ENCODE measurements at places on chromosomes 2 and 18.

DNA sequence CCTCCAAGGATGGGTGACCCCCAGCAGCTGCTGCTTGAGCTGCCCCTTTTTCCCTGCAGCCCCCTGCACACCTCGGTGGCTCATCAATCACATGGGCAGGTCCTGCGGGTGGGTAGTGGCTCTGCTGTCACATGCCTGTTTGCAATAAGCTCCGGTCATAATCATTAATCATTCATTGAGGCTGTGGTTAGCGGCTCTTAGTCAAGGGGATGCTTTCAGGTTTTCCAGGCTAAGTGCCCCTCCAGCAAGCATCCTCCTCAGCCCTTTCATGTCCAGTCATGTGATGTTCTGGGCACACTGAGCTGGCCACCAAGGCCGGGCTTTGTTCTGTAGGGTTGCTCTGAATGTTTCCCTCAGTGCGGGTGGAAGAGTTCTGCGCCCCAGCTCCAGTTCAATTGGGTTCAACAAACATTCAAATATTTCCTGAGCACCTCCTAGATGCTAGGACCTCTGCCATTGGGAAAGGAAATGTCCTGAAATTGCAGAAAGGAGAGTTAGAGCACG, 96.4 kb upstream of the LDAH start:
- H3K27me3 ChIP-seq = no peaks in the 10 kb centered on the region
- no peak for DNase-seq
- no peaks in the 10 kb centered on the region for H3K4me1 ChIP-seq
- H3K36me3 ChIP-seq = no peaks in the 10 kb centered on the region
- no peak overlapping the region for H3K27ac ChIP-seq

DNA sequence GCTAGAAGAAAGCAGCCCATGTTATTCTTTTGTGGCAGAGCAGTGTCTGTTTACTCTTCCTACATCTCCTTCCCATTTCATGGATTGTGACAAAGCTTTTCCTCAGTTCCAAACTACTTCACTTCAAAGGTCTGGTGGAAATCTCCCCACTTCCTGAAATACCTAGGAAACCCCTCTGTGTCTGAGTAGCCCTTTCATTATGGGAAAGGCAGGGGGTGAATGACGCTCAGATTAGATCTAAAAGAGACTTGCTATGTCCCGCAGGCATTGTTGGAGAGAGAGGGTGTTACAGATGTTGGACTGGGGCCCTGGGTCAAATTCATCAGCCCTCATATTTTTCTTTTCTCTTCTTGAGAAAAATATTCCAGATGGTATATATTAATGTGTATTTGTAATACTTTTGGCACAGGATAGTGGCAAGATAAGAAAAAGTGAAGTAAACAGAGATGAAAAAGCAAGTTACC, 675.0 kb downstream of the IRS1 start:
- H3K36me3 ChIP-seq = no peaks in the 10 kb centered on the region
- no peak for DNase-seq
- H3K27ac ChIP-seq = no peak overlapping the region

DNA sequence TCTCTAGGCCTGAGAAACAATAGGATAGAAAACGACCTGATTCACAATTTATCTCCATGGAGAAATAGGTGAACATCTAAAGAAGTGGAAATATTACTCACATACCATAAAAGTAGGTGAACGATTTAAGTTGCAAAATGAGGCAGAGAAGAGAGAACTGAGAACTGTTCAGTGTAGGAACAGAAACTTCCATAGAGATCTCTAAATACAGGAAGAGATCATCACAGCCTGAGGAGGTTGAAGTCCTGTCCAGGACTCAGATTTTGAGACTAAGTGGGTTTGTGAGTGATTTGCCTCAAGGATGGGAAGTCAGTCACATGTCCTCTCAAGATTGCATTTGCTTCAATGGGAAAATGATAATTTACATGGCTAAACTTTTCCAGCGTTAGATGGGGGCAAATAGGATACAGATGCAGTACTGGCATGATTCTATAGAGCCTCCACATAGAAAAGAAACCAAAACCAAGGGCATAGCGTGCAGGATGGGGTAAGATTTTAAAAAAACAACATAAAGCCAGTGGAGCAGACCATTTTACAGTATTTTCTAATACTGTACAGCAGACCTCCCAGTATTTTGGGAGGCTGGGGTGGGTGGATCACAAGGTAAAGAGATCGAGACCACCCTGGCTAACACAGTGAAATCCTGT, 68.8 kb downstream of the MEP1B start:
- H3K27me3 ChIP-seq = no peaks in the 10 kb centered on the region
- no peaks in the 10 kb centered on the region for H3K36me3 ChIP-seq
- H3K27ac ChIP-seq = no peak overlapping the region
- no peak overlapping the region for H3K4me3 ChIP-seq
- DNase-seq = no peak

DNA sequence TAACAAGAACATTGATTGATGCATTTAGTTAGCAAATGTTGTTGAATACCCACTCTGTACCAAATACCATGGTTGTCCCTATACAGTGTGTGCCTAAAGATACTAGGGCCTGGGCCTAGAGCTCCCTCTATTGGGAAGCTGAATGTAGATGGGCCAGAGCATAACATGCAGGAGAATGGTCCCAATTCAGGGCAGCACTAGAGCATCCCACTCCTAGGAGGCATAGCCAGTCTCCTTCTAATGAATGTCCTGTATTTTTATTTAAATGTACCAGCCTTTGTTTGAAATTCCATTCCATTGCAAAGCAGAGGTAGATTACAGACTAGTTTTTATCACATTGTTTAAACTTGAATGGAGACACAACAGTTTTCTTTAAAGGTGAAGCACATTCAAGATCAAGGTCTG, 90.6 kb downstream of the FEZ2 start:
- no peaks in the 10 kb centered on the region for H3K4me1 ChIP-seq
- no peak overlapping the region for H3K27ac ChIP-seq
- H3K4me3 ChIP-seq = no peak overlapping the region

DNA sequence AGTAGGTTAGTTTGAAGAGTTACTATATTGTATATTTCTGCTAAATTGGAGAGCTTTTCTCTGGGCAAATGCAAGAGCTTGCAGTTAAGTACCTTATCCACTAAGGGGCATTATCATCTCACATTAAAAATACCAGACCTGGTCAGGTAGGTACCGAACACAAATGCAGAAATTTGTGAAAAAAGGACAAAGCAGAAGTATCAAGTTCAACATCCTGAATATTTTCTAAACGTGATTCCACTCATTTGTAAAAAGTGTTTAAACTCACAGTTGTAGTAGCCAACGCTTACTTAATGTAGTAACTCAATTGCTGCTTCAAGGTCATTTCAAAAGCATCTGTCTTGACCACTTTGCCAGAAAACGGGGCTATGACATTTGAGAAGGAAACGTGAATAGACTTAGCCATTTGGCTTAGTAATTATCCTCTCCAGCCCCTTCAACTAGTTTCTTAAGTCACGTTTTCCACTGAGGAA, 52.1 kb downstream of the CYRIA start:
- no peak overlapping the region for H3K27ac ChIP-seq
- no peak overlapping the region for H3K4me3 ChIP-seq
- peaks cover 46% of the 10 kb centered on the region for H3K36me3 ChIP-seq

DNA sequence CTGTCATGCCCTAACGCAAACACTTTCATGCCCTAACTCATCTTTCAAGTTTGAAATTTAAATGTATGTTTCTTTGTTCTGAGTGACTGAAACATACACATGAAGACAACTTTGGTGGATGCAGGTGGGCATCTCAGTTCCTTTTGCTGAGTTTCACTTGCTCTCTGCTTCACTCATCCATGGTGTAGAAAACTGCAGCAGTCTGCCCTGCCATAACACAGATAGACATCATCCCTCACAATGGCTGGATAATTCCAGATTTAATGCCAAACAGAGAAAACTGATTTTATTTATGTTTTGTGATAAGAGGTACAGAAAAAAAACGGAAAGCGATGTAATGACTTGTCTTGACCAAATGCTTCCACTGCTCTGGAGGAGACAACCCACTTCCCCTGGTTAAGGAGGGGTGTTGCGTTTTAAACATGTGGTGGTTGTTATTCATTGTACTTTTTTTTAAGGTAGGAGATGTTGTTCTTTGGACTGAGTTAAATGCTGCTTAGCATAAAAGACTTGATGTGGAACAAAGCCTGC, 70.4 kb downstream of the RHBDD1 start:
- H3K27me3 ChIP-seq = no peaks in the 10 kb centered on the region
- peaks cover 25% of the 10 kb centered on the region for H3K4me1 ChIP-seq
- peak overlapping the region; percentile 50 for H3K27ac ChIP-seq
- H3K4me3 ChIP-seq = no peak overlapping the region

DNA sequence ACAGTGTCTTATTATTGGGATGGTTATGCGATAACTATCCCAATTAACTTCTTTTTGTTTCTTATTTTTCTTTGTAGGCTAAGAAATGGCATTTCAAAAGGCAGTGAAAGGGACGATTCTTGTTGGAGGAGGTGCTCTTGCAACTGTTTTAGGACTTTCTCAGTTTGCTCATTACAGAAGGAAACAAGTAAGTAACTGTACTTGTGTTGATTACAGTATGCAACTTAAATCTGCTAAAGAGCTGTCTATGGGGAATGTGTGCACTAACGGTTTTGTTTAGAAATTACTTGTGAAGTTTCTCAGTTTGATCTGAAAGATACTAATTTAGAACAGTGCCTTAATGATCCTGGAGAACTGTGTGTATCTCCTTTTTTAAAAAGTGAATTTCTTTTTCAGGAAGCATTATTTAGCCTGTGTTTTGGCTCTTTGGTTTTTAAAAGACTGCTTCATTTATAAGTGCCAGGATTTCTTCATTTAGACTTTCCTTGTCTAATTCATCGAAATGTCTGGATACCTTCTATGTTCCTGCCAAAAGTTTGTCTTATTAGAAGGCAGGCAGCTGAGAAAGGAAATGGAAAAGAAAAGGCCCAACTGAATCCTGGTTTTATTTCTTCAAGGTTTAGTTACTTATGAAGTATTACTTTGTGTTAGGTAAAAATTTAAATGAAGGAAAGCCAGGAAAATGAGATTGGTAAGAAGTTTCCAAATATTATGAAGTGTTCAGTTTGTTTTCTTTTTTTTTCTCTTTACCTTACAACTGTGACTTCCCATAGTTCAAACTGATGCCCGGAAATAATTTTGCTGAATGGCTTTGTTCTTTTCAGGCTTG, 40.1 kb downstream of the GPD2 start:
- no peak for DNase-seq
- H3K4me1 ChIP-seq = peaks cover 20% of the 10 kb centered on the region
- H3K4me3 ChIP-seq = no peak overlapping the region
- no peaks in the 10 kb centered on the region for H3K27me3 ChIP-seq
- H3K27ac ChIP-seq = no peak overlapping the region

GRCh38 chr2:238160206-238161129, 1.7 kb downstream of the ERFE start:
- no peak overlapping the region for H3K4me3 ChIP-seq
- peaks cover 11% of the 10 kb centered on the region for H3K27me3 ChIP-seq
- H3K36me3 ChIP-seq = no peaks in the 10 kb centered on the region

- H3K27me3 ChIP-seq = no peaks in the 10 kb centered on the region
- DNase-seq = peak; percentile 29
- H3K27ac ChIP-seq = peak overlapping the region; percentile 52
- no peaks in the 10 kb centered on the region for H3K36me3 ChIP-seq
- H3K4me1 ChIP-seq = peaks cover 15% of the 10 kb centered on the region
- H3K4me3 ChIP-seq = peak overlapping the region; percentile 69
Observed at GRCh38 chr18:35581898-35582641, 530 bp downstream of the GALNT1 start.

DNA sequence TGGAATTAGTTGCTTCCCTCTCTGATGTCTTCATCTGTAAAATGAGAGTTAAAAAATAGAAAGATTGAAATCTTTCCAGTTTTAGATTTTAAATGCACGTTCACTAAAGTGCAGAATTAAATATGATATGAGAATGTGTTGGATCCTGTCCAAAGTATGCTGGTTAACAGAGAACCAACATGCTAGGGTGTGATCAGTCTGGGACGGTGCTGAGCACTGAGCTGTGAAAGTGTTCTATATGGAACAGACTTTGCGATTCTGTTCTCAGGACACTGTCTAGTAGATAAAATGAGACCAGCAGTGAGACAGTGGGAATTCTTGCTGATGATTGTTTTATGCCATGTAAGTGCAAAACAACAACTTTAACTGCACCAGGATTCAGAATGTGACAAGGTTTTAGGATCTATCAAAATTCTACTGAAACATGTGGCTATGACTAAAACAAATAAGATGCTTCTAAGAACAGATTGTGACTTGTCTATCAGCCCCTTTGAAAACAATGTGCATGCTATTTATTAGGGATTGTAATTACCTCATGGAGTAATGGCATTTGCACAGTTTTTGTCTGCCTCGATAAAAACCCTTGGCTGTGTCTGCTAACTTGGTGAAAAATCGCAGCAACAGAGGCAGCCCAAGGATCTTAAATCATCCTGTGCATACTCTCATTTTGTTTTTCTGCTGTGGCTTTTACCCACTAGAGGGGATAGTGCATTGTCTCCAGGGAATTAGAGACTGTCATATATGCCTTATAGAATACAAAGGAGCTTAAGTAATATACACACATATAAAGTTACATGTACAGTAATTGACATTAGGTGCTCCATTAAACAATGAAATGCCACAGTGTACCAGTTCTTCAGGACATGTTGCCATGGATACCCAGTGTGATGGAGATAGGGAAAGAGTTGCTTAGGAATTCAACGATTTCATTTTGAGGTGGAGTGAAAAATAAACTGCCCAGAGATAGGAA, 55.1 kb downstream of the MAP3K20 start:
- no peaks in the 10 kb centered on the region for H3K36me3 ChIP-seq
- H3K27me3 ChIP-seq = no peaks in the 10 kb centered on the region
- H3K4me1 ChIP-seq = peaks cover 6% of the 10 kb centered on the region
- no peak overlapping the region for H3K27ac ChIP-seq

DNA sequence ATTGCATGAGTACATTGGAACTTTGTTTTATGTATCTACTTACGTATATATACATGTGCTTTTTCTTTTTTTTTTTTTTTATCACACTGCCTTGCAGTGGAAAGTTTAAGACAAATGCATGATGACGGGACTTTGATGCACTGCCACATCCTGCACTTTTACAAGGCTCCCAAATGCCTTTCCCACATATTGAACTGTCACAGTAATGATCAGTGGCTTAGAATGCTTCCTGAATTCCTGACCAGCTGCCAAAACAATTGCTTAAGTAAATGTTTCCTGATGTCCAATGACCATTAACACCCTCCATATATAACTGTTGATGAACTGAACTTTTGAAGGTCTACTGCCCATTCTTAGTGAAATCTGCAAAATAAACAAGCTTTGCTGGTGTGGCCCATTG, 60.2 kb downstream of the LYPD6B start:
- H3K27ac ChIP-seq = no peak overlapping the region
- no peak for DNase-seq
- H3K27me3 ChIP-seq = no peaks in the 10 kb centered on the region
- H3K4me3 ChIP-seq = no peak overlapping the region

- no peak for DNase-seq
- H3K4me3 ChIP-seq = peak overlapping the region; percentile 80
- peaks cover 14% of the 10 kb centered on the region for H3K4me1 ChIP-seq
- no peaks in the 10 kb centered on the region for H3K27me3 ChIP-seq
- peak overlapping the region; percentile 26 for H3K27ac ChIP-seq
Observed at GRCh38 chr2:61535449-61535848, 2.7 kb downstream of the XPO1 start.

- H3K4me1 ChIP-seq = peaks cover 71% of the 10 kb centered on the region
- H3K27ac ChIP-seq = peak overlapping the region; percentile 52
- no peak overlapping the region for H3K4me3 ChIP-seq
- peaks cover 21% of the 10 kb centered on the region for H3K36me3 ChIP-seq
- H3K27me3 ChIP-seq = no peaks in the 10 kb centered on the region
Observed at GRCh38 chr2:231523451-231524285, 6.6 kb downstream of the NMUR1 start.

- no peak overlapping the region for H3K27ac ChIP-seq
- no peaks in the 10 kb centered on the region for H3K36me3 ChIP-seq
- no peak overlapping the region for H3K4me3 ChIP-seq
Observed at GRCh38 chr2:217655651-217656050, 347.1 kb downstream of the TNS1 start.

- DNase-seq = no peak
- no peak overlapping the region for H3K4me3 ChIP-seq
- H3K27ac ChIP-seq = no peak overlapping the region
- no peaks in the 10 kb centered on the region for H3K27me3 ChIP-seq
- peaks cover 40% of the 10 kb centered on the region for H3K36me3 ChIP-seq
- H3K4me1 ChIP-seq = peaks cover 41% of the 10 kb centered on the region
Observed at GRCh38 chr2:210009126-210009525, 6.7 kb downstream of the RPE start.
